Activated CD4-positive, alpha-beta memory T cell treated with anti-CD3 and anti-CD28 coated beads for 36 hours (primary cell): ENCODE measurements at places on chromosomes 7 and 10. TPM values are rescaled to one million over a fixed set of nuclear protein-coding genes. Genes with fewer than 3 reads are reported as not detected.

- no peak for DNase-seq
- peak overlapping the region; percentile 30 for H3K4me3 ChIP-seq
- no peaks in the 10 kb centered on the region for H3K27me3 ChIP-seq
- H3K4me1 ChIP-seq = peaks cover 85% of the 10 kb centered on the region
- H3K36me3 ChIP-seq = peaks cover 42% of the 10 kb centered on the region
These were observed 7.0 kb downstream of the TMEM243 start for GRCh38 chr7:87212498-87212897.

The MUC3A gene
- total RNA-seq = not detected

The MUC12 gene
- 1.0 TPM for total RNA-seq

The AP5Z1 gene
- total RNA-seq = 21.6 TPM

The MLLT10 gene
- 35.4 TPM for total RNA-seq

GRCh38 chr10:66999762-67000545 lies 74.1 kb downstream of the LRRTM3 start:
- H3K4me1 ChIP-seq = no peaks in the 10 kb centered on the region
- H3K27ac ChIP-seq = no peak overlapping the region
- H3K36me3 ChIP-seq = no peaks in the 10 kb centered on the region
- H3K27me3 ChIP-seq = no peaks in the 10 kb centered on the region
- DNase-seq = no peak
- H3K4me3 ChIP-seq = no peak overlapping the region
